ENCODE measurements at places on chromosomes 16 and 17. TPM values are rescaled to one million over a fixed set of nuclear protein-coding genes. Genes with fewer than 3 reads are reported as not detected.

Gene CCDC57
- total RNA-seq: 15.3 TPM

Gene PSMC5
- 36.2 TPM for total RNA-seq

Gene MT4
- total RNA-seq: not detected

Gene C17orf100
- 0.63 TPM for total RNA-seq

Gene MMP28
- not detected for total RNA-seq

Gene CYB5B
- 60.8 TPM for total RNA-seq

Gene RAB37
- total RNA-seq: not detected

Gene AOC3
- total RNA-seq: not detected

Gene C16orf92
- not detected for total RNA-seq

Gene METTL23
- 22.5 TPM for total RNA-seq

Gene GCGR
- not detected for total RNA-seq

Gene DGKE
- 4.8 TPM for total RNA-seq

Gene NKD1
- not detected for total RNA-seq

Gene KRTAP2-1
- not detected for total RNA-seq

- H3K27ac ChIP-seq: no peak within 1 kb of the TSS
- DNase-seq: no peak
- no peaks in the 10 kb centered on the region for H3K4me1 ChIP-seq
- no peaks in the 10 kb centered on the region for H3K36me3 ChIP-seq
- H3K27me3 ChIP-seq: peaks cover 30% of the 10 kb centered on the region
Measured at GRCh38 chr16:56669005-56669839, at the start of gene MT1H. TSS of gene MT1H (plus strand) at chr16:56669814. CDS start at chr16:56669885, 71 bp downstream.

GRCh38 chr17:8649157-8650118 is 18.9 kb upstream of the MYH10 start:
- no peaks in the 10 kb centered on the region for H3K27me3 ChIP-seq
- H3K4me1 ChIP-seq: peaks cover 14% of the 10 kb centered on the region
- peak; percentile 100 for DNase-seq
- H3K27ac ChIP-seq: peak overlapping the region; percentile 80

DNA sequence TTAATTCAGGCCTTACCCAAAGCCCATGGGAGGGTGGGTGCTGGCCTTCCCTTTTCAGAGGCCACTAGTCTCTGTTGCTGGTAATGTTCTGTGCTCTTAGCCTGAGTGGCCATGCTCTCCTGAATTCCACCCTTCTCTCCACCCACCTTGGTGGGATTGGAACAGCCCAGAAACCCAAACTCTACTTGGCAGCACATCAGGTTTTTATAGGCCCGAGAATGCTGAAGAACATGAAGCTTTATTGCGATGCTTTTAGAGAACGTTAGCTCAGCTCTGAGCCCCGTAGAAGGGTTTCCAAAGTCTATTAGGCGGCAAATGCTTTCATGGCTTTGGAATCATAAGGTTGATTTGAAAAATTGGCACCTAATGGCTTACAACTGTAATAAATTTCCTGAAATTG is 209.3 kb downstream of the MSI2 start:
- no peak overlapping the region for H3K27ac ChIP-seq
- H3K36me3 ChIP-seq: no peaks in the 10 kb centered on the region
- H3K4me3 ChIP-seq: no peak overlapping the region
- no peak for DNase-seq

GRCh38 chr17:21058098-21058893 is 15.5 kb upstream of the USP22 start:
- no peak overlapping the region for H3K27ac ChIP-seq
- H3K36me3 ChIP-seq: no peaks in the 10 kb centered on the region
- H3K4me3 ChIP-seq: no peak overlapping the region
- no peaks in the 10 kb centered on the region for H3K27me3 ChIP-seq

- no peaks in the 10 kb centered on the region for H3K27me3 ChIP-seq
- peaks cover 15% of the 10 kb centered on the region for H3K4me1 ChIP-seq
- no peak for DNase-seq
- H3K4me3 ChIP-seq: no peak overlapping the region
- no peak overlapping the region for H3K27ac ChIP-seq
Measured at GRCh38 chr16:88703486-88704309, 2.5 kb downstream of the RNF166 start.

DNA sequence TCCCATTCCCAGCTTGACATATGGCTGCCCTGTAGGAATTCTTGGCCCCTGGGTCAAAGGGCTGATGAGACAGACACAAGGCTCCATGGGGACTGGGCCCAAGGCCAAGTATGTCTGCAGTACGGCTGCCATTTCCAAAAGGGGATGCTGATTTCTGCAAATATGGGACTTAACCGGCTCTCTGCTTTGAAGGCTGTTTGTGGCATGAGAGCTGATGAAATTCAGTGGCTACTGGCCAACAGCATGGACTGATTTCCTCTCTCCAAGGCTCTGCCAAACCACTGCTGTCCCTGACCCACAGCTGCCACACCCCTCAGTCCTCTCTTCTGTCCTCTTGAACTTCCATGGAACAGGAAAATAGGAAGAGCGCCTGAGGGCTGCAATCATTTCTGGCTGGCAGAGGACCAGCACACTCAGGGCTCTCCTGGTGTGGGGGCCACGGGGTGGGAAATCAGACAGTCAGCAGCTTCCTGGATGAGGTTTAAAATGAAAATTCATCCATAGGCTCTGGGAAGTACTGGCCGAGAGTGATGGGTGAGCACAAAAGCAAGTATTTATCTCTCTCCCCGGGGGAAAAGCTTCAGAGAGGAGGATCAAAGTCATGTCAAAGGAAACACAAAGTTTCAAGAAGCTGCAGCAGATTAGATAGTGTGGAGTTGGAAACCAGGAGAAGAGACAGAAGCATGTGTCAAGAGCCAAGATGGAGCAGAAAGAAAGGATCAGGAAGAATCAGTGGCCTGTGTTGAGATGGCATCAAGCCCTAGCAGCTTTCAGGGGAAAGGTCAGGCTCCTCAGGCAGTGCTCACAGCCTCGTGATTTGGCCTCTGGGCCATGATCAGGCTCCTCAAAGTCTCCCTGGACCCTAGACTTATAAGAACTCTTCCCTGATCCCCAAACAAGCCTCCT is 64.1 kb upstream of the SREBF1 start:
- H3K27ac ChIP-seq: peak overlapping the region; percentile 57
- no peaks in the 10 kb centered on the region for H3K36me3 ChIP-seq
- no peaks in the 10 kb centered on the region for H3K27me3 ChIP-seq
- H3K4me3 ChIP-seq: peak overlapping the region; percentile 36
- DNase-seq: peak; percentile 94

DNA sequence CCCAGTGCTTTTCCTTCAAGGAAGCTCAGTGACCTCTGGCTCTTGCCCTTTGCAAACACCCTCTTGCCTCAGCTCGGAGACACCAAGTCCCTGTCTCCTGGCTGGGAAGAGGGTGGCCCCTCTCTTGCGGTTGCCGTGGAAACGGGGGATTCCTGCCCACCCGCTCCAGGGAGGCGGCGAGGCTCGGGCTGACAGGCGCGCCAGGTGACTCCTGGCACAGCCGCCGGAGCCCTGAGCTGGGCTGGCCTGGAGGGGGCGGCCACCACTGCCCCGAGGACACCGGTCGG is 71.4 kb downstream of the ABR start:
- H3K36me3 ChIP-seq: no peaks in the 10 kb centered on the region
- H3K27me3 ChIP-seq: no peaks in the 10 kb centered on the region
- no peak overlapping the region for H3K27ac ChIP-seq
- H3K4me3 ChIP-seq: peak overlapping the region; percentile 80
- H3K4me1 ChIP-seq: peaks cover 29% of the 10 kb centered on the region
- no peak for DNase-seq

- no peak overlapping the region for H3K4me3 ChIP-seq
- no peaks in the 10 kb centered on the region for H3K27me3 ChIP-seq
- H3K4me1 ChIP-seq: no peaks in the 10 kb centered on the region
- H3K27ac ChIP-seq: no peak overlapping the region
Measured at GRCh38 chr17:1896243-1897104, 66.7 kb downstream of the RPA1 start.

DNA sequence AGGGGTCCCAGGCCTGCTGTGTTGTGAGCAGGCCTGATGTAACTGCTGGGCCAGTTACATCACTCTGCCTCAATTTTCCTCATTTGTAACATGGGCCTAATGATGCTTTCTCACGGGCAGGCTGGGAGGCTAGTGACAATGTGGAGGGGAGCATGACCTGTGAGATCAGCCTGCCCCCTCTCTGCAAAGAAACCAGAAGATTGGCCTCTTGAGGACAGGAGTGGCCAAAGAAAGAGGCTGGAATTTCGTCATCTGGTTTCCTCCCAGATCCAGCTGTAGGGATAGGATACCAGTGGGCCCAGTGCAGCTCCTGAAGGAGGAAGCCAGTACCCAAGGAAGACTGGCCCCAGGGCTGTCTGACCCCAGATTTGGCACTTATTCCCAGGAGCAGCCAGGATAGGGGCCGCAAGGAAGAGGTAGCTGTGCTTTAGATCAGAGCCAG is 615 bp upstream of the SREBF1 start:
- H3K4me3 ChIP-seq: peak overlapping the region; percentile 79
- H3K27ac ChIP-seq: peak overlapping the region; percentile 95
- no peaks in the 10 kb centered on the region for H3K27me3 ChIP-seq
- H3K4me1 ChIP-seq: peaks cover 38% of the 10 kb centered on the region
- no peaks in the 10 kb centered on the region for H3K36me3 ChIP-seq

DNA sequence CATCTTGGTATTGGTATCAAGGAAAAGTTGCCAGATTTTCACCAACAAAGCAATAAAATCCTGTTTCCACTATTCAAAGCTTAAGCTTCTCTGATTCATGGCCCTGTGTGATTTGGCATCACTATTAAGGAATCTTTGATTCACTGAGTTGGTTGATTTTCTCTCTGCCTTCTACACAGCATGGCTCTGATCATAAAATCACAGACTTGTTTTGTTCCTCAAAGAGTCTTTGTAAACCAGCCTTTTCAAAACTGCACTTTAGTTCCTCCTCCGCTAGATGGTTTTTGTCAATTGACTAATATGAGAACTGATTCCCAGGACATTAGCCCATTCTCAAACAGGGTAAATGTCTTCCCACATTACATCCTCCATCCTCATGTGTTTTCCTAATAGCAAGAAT is 197.6 kb downstream of the DNAH9 start:
- no peaks in the 10 kb centered on the region for H3K4me1 ChIP-seq
- no peak for DNase-seq
- no peaks in the 10 kb centered on the region for H3K36me3 ChIP-seq

- DNase-seq: peak; percentile 73
- peaks cover 13% of the 10 kb centered on the region for H3K4me1 ChIP-seq
- peak overlapping the region; percentile 59 for H3K27ac ChIP-seq
- peak overlapping the region; percentile 44 for H3K4me3 ChIP-seq
Measured at GRCh38 chr16:84138824-84139627, 6.0 kb downstream of the HSDL1 start.

- peaks cover 22% of the 10 kb centered on the region for H3K4me1 ChIP-seq
- H3K27me3 ChIP-seq: no peaks in the 10 kb centered on the region
- DNase-seq: peak; percentile 21
- H3K27ac ChIP-seq: peak overlapping the region; percentile 69
- H3K36me3 ChIP-seq: no peaks in the 10 kb centered on the region
- no peak overlapping the region for H3K4me3 ChIP-seq
Measured at GRCh38 chr17:32497431-32498205, 10.8 kb downstream of the CDK5R1 start.

- H3K36me3 ChIP-seq: no peaks in the 10 kb centered on the region
- no peak overlapping the region for H3K4me3 ChIP-seq
- DNase-seq: no peak
- no peaks in the 10 kb centered on the region for H3K4me1 ChIP-seq
- H3K27ac ChIP-seq: no peak overlapping the region
Measured at GRCh38 chr17:39606434-39607056, 1.2 kb downstream of the NEUROD2 start.

GRCh38 chr16:29649588-29650494 is 13.2 kb upstream of the SPN start:
- H3K27me3 ChIP-seq: peaks cover 5% of the 10 kb centered on the region
- no peak overlapping the region for H3K27ac ChIP-seq
- H3K4me1 ChIP-seq: no peaks in the 10 kb centered on the region
- H3K36me3 ChIP-seq: no peaks in the 10 kb centered on the region
- no peak for DNase-seq

GRCh38 chr16:67248401-67249177 is at the start of gene SLC9A5:
TSS of gene SLC9A5 (plus strand) at chr16:67248979. CDS start at chr16:67249015, 36 bp downstream.
- H3K4me3 ChIP-seq: peak within 1 kb of the TSS; percentile 88
- peak; percentile 65 for DNase-seq
- peak within 1 kb of the TSS; percentile 30 for H3K27ac ChIP-seq

DNA sequence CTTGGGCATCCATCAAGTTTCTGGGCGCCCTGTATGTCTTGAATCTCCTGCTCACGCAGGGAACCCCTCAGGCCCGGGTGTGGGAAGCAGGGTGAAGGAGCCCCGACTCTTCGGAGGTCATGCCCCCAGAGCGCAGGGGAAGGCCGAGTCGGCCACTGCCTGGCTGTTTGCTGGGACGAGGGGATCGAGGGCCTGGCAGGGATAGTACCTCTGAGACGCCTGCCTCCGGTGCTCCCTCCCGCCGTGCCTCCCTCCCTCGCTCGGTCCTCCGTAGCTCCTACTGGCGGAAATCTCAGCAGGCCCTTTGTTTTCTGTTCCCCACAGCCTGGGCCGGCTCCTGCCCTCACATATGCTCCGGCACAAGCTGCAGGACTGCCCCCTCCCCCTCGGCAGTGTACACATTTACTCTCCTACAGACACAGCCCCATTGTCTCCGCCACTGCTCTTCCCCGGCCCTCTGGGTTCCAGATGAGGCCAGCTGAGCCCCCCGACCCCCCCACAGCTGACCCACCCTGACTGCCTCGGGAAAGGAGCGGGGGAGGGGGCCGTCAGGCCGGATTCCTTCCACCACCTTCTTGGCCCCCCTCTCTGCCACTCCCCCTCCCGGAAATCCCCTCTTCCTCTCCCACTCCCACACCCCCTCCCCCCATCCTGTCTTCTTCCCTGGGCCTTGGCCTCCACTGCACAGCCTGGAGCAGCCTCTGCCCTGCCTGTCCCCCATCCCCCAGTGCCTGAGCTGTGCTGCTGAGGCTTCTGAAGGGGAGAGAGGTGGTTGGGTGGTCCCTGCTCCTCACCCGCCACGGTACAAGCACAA is 1.4 kb downstream of the TRAF4 start:
- peak overlapping the region; percentile 93 for H3K27ac ChIP-seq
- peak; percentile 80 for DNase-seq
- H3K36me3 ChIP-seq: no peaks in the 10 kb centered on the region
- peaks cover 21% of the 10 kb centered on the region for H3K4me1 ChIP-seq

DNA sequence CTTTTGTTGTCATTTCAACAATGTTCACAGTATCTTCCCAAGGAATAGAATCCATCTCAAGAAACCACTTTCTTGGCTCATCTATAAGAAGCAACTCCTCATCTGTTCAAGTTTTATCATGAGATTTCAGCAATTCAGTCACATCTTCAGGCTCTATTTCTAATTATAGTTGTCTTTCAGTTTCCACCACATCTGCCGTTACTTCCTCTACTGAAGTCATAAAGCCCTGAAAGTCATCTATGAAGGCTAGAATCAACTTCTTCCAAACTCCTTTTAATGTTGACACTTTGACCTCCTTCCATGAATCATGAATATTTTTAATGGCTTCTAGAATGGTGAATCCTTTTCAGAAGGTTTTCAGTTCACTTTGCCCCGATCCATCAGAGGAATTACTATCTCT is 102.1 kb downstream of the CDH13 start:
- no peaks in the 10 kb centered on the region for H3K4me1 ChIP-seq
- no peaks in the 10 kb centered on the region for H3K36me3 ChIP-seq
- no peak overlapping the region for H3K4me3 ChIP-seq
- H3K27ac ChIP-seq: no peak overlapping the region

- DNase-seq: no peak
- H3K4me1 ChIP-seq: no peaks in the 10 kb centered on the region
- H3K36me3 ChIP-seq: peaks cover 25% of the 10 kb centered on the region
- no peak overlapping the region for H3K27ac ChIP-seq
Measured at GRCh38 chr17:77492446-77493237, 351.9 kb downstream of the SEC14L1 start.

- peaks cover 10% of the 10 kb centered on the region for H3K27me3 ChIP-seq
- no peak overlapping the region for H3K4me3 ChIP-seq
- H3K36me3 ChIP-seq: no peaks in the 10 kb centered on the region
- H3K27ac ChIP-seq: no peak overlapping the region
- DNase-seq: no peak
Measured at GRCh38 chr17:36859706-36860105, 77.6 kb upstream of the LHX1 start.
